ENCODE measurements at places on chromosomes 6 and 20.

GRCh38 chr20:58756450-58756775 is 63.8 kb downstream of the NPEPL1 start:
- no peak for DNase-seq

GRCh38 chr20:6580486-6580885 is 187.0 kb upstream of the BMP2 start:
- DNase-seq: no peak

- DNase-seq: no peak
These were observed 616.2 kb downstream of the EPM2A start for GRCh38 chr6:145119081-145119480.

DNA sequence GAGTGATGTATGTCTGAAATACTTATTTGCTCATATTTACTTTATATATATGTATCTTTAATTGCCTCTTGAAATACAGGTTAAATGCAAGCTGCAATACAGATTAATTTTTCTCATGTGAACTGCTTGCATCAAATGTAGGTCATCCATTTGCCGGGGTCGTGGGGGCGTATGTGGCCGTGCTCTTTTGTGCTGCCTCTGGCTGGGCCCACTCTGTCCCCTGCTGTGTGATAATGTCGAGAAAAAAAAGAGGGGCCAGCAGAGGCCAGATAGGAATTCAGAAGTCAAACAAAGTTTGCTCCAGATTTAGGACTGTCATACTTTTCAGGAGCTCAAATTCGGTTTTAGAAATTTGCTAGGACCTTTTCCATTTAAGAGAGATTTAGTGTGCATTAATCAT is 459.6 kb upstream of the SOX4 start:
- DNase-seq: no peak

- no peak for DNase-seq
These were observed 165.1 kb upstream of the AFDN start for GRCh38 chr6:167661552-167662044.

GRCh38 chr20:58994390-58995159 is 12.5 kb downstream of the CTSZ start:
- no peak for DNase-seq

- no peak for DNase-seq
These were observed 4.4 kb downstream of the ANKRD60 start for GRCh38 chr20:58224097-58224496.

- DNase-seq: no peak
These were observed 49.6 kb downstream of the CD24 start for GRCh38 chr6:106924694-106925523.

DNA sequence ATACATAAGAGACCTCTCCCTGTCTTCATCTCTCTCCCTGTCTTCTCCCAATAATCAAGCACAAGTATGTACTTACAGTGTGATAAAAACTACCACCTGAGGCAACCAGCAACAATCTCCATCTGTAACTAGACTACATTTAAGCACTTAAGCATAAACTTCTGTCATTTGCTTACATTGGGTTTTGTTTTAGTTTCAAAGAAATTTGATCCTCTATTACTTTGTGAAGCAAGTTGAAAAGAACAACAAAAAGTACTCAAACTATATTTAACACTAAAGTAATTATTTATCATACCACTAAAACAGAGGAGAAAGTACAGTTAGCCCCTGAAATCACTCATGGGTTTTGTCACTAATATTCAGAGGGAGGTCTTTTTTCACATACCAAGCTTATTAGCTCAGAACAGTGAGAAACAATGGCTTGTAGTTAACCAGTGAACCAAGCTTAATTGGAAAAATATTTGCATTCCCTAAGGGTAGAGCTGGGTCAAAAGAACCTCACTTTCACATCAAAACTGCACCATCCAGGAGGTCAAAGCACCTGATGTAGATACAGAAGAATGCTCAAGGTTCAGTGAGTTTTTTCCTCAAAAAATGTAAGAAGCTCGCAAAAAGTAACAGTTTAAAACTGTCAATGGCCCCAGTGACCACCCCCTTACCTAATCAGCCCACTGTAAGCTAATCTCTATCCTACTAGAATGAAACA is 34.1 kb downstream of the DCDC2 start:
- no peak for DNase-seq

DNA sequence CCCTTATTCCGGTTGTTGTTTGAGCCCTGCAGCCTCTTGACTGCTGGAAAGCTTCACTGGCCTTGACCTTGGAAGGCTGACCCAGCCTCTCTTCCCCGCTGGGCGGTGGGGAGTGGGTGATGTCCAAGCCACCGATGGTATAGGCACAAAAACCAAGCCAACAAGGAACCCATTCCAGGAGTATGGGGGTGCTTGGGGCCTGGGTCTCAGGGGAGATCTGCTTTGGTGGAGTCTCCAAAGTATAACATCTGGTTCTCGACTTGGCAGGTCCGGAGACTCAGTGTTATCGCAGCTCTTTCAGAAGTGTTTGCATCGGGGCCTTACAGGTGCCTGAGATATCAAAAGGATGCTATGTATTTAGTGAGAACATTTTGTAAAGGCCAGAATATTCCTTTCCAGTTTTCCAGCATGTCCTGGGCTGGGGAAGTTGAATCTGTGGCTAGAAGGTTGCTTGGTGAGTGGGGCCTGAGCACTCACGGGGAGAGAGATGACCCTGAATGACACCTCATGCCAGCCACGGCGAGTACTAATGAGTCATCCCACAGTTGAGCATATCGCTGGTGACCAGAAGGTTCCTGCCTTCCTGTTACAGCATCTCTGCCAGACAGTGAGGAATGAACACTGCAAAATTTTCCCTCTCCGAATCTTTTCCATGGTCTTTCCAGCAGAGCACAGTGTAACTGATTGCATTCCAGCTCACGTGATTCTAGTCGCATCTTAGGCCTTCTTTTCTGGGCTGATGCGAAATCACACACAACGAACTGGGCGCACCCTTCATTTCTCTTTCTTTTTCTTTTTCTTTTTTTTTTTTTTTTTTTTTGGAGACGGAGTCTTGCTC is 133.9 kb downstream of the ZDHHC14 start:
- DNase-seq: peak; percentile 90

GRCh38 chr6:36355819-36356218 is 19.1 kb upstream of the BNIP5 start:
- peak; percentile 90 for DNase-seq

DNA sequence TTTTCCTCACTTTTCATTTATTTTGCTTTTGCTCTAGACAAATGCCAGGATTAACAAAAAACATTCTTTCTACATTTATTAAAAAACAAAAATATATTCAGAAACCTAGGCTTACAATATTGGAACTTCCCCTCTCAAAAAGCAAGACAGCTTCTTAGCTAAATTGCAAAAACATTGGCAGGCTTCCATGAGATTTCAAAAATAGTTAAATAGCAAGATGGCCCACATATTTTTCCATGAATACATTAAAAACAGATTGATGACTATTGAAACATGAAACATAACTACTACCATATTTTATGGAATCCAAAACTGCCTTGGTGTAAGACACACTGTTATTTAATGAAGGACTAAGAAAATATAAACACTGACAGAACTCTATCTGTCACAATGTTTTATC is 92.0 kb downstream of the LY86 start:
- peak; percentile 73 for DNase-seq

DNA sequence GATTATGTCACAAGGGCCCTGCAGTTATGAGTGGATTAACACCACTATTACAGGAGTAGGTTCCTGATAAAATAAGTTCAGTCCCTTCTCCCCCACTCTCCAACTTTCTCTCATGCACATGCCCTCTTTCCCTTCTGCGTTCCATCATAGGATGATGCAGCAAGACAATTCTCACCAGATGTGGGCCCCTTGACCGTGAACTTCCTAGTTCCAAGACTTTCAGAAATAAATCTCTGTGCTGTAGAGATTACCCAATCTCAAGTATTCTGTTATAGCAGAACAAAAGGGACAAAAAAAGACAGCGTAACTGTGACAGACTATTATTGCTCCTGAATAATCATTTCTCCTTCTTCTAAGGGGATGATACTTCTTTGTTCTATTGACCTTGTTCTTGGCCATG is 33.8 kb upstream of the TMEM244 start:
- no peak for DNase-seq

DNA sequence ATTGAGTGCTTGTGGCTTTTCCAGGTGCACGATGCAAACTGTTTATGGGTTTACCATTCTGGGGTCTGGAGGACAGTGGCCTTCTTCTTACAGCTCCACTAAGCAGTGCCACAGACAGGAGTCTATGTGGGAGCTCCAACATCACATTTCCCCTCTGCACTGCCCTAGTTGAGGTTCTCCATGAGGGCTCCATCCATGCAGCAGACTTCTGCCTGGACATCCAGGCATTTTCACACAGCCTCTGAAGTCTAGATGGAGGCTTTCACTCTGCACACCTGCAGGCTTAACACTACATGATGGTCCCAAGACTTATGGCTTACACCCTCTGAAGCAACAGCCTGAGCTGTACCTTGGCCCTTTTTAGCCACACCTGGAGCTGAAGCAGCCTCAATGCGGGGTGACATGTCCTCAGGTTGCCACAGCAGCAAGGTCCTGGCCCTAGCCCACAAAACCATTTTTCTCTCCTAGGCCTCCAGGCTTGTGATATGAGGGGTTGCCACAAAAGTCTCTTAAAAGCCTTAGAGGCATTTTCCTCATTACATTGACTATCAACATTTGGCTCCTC is 552.2 kb downstream of the TFAP2A start:
- no peak for DNase-seq

- no peak for DNase-seq
These were observed 68.5 kb upstream of the TENT5A start for GRCh38 chr6:81820980-81821379.

- no peak for DNase-seq
These were observed 85.1 kb downstream of the EDN3 start for GRCh38 chr20:59385480-59385879.

DNA sequence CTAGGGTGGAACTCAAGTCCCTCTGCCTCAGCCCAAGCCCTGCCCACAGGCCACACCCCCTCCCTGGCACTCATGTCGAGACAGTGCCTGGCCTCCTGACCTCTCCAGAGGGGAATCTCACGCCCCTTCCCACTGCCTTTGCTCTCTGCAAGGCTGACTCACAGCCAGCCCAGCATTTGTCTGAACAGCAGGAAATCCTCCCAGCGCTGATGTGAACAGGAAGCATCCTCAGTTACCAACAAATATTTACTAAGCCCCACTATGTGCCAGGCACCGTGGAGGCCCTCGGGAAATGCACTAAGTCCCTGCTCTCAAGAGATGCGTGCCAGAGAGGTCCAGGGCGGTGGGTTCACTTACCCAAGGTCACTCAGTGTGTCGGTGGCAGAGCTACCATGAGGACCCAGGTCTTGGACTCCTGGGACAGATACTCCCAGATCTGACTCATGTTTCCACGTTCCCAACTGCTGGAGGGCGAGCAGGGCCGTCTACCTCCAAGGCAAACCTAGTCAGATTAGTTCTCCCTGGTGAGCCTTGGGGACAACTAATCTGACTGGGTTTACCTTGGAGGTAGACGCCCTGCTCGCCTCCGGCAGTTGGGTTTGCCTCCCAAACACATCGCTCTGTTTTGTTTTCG is 7.8 kb downstream of the ADA start:
- no peak for DNase-seq

DNA sequence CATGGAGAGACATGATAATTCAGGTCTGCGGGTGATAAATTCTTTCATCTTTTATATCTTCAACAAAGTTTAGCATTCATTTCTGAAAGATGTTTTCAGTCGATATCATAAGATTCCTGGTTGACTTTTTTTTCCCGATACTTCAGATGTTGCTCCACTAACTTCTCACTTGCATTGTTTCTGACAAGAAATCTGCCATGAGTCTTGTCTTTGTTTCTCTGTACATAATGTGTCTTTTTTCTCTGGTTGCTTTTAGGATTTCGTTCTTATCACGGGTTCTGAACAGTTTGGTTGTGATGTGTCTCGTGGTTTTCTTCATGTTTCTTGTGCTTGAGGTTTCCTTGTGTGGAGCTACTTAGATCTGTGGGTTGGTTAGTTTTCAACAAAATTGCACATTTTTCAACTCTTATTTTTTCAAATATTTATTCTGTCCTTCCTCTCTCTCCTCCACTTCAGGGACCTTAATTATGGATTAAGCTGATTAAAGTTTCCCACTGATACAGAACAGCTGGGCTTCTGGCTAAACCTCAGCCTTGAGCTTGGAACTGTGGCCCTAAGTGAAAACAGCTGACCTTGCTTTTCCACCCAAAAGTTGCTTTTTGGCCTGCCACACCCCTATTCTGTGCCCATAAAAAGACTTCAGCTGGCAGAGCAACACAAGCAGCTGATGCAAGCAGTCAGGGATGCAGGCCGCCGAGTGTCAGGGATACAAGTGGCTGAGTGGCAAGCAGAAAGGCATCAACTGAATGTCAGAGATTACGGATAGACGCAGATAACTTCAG is 97.9 kb upstream of the SNX9 start:
- no peak for DNase-seq

- no peak for DNase-seq
These were observed 87.2 kb downstream of the SLX4IP start for GRCh38 chr20:10522328-10522727.

GRCh38 chr6:52409499-52409898 is 10.6 kb upstream of the EFHC1 start:
- no peak for DNase-seq

DNA sequence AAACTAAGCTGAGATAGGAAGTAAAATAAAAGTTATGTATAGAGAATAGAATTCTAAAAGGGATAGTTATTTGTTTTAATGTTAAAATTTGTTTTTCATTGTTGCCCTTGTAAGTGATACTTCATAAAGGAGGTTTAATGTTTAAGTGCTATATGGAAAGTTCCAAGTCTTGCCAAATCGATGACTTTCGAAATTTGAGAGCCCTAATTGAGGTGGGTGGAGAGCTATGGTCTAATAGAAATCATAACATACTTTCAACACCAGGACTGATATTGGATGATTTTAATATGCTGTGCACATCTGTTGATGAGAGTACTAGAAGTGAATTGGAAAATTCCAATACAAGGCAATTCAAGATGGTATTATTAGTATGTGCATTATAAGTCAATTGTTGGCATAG is 64.6 kb downstream of the RNF144B start:
- DNase-seq: no peak

DNA sequence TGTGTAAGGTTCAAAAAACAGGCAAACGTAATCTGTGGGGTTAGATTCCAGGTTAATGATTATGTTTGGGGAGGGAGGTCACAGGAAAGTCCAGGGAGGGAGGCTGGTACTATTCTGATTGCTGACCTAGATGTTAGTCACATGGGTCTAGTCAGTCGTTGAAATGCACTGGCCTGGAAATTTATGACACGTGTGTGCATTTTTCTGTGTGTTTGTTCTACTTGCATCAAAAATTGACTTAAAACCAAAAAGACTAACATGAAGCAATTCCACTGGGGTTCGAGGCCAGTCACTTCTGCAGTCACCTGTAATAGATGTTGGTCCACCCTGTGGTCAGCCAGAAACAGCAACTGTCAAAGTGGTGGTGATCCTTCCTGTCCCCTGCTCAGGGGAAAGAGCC is 104.2 kb upstream of the MLN start:
- DNase-seq: no peak

GRCh38 chr20:951384-952169 is 35.4 kb upstream of the ANGPT4 start:
- no peak for DNase-seq

DNA sequence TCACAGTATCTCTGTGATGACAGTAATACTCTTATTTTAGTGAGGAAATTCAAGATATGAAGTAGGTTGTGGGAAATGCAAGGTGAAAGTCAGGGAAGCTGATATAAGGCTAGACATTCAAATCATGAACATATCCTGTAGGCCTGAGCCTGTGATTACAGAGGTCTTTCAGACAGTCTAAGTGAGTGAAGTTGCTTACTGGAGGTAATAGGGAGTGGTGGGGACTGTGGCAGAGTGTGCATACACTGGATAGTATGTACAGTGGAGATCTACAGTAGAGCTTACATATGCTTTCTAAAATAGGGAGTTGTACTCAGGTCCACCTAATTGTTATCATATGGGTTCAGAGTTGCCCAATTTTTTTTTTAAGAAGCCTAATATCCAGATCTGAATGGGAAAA is 3.1 kb downstream of the DHX35 start:
- no peak for DNase-seq

Measured in AML-193 (cell line).